GM23338 (cell line): ENCODE measurements at places on chromosomes 6 and 20. TPM values are rescaled to one million over a fixed set of nuclear protein-coding genes. Genes with fewer than 3 reads are reported as not detected.

MMP24OS gene
- polyA plus RNA-seq = 25.4 and 31.6 TPM in 2 replicates

DDO gene
- not detected in 2 replicates for polyA plus RNA-seq

FAM162B gene
- 6.3 and 9.3 TPM in 2 replicates for polyA plus RNA-seq

ZNF334 gene
- 7.9 and 12.4 TPM in 2 replicates for polyA plus RNA-seq

DEF6 gene
- 3.2 and 5.1 TPM in 2 replicates for polyA plus RNA-seq

TNFRSF6B gene
- not detected in 2 replicates for polyA plus RNA-seq

UBE2C gene
- polyA plus RNA-seq = 698 and 742 TPM in 2 replicates

NPBWR2 gene
- polyA plus RNA-seq = not detected in 2 replicates

NRSN1 gene
- polyA plus RNA-seq = 0.63 and 0.68 TPM in 2 replicates

ZSCAN9 gene
- 10.0 and 10.9 TPM in 2 replicates for polyA plus RNA-seq

KIAA0408 gene
- polyA plus RNA-seq = 6.5 and 9.1 TPM in 2 replicates

ARHGAP18 gene
- polyA plus RNA-seq = 3.7 and 4.3 TPM in 2 replicates

GPR63 gene
- polyA plus RNA-seq = 5.4 and 5.5 TPM in 2 replicates

EEF1A2 gene
- polyA plus RNA-seq = 1.3 and 1.4 TPM in 2 replicates

RNASET2 gene
- 40.5 and 44.3 TPM in 2 replicates for polyA plus RNA-seq

CLPSL1 gene
- polyA plus RNA-seq = 0.80 TPM in 1 of 2 replicates, not detected in the other

GID8 gene
- 41.7 and 41.8 TPM in 2 replicates for polyA plus RNA-seq

PDCD2 gene
- polyA plus RNA-seq = 136 and 145 TPM in 2 replicates

CMTR1 gene
- 7.3 and 9.9 TPM in 2 replicates for polyA plus RNA-seq
